Neural crest cell (in vitro differentiated cells): ENCODE measurements at places on chromosomes 13 and 19. TPM values are rescaled to one million over a fixed set of nuclear protein-coding genes. Genes with fewer than 3 reads are reported as not detected.

GRCh38 chr13:76934671-76935070 lies 13.6 kb upstream of the ACOD1 start:
- DNase-seq, result no peak

DNA sequence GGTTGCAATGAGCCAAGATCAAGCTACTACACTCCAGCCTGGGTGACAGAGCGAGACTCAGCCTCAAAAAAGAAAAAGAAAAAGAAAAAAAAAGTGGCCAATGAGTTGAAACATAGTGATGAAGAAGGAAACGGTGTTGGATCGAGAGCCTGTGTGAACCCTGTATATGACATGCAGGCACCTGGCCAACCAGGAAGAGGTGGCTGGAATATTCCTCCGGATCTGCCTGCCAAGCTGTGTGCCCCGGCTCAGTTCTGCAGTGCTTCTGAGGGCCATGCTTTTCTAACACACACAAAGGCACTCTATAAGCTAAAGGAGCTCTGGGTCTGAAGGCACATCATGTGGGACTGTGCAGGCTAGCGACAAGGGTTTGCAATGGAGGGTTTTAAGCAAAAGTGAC lies 3.7 kb upstream of the ZNF444 start:
- no peak for DNase-seq

DNA sequence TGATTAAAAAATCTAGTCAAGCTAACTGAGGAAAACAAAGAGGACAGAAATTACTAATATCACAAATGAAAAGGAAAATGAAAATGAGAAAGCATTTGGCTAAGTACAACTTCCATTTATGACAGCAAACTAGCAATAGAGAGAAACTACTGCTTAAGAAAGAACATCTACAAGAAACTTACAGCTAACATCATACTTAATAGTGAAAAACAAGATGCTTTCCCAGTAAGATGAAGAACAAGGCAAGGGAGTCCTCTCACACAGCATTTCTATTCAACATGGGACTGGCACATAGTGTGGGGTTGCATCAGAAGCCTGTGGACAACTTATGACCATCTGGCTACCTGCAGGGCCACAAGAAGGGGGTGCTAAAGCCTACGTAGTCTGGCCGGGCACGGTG lies 39.3 kb downstream of the ZNF44 start:
- DNase-seq, result no peak

DNA sequence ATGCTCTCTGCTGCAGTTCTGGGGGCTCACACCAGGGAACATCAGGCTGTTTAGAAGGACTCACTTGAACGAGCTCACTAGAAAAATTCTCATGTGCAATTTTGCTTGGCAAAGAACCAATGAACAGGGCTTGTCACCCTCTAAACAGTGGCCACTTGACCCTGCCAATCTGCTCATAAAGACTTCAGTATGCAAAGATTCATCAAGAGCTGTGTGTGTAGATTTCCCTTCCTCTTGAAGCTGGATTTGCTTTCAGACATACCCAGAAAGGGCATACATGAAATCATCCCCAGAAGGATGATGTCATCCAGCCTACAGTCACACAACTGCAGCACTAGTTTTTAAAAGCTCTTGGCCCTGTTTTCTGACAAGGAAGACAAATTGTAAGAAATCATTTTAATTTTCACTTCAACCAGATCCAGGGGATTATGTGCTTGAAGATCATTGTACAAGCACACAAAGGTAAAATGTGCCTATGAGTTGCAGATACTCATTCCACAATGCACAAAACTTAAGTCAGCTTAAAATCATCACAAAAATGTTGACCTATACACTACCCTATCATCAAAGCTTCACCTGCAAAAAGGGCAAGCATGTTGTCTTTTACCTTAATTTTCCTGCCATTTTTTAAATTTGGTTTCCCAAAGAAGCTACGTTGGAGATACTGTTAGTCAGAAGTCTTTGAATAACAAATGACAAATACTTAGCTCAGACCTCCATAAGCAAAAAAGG lies 5.2 kb upstream of the STK24 start:
- DNase-seq, result no peak

DNA sequence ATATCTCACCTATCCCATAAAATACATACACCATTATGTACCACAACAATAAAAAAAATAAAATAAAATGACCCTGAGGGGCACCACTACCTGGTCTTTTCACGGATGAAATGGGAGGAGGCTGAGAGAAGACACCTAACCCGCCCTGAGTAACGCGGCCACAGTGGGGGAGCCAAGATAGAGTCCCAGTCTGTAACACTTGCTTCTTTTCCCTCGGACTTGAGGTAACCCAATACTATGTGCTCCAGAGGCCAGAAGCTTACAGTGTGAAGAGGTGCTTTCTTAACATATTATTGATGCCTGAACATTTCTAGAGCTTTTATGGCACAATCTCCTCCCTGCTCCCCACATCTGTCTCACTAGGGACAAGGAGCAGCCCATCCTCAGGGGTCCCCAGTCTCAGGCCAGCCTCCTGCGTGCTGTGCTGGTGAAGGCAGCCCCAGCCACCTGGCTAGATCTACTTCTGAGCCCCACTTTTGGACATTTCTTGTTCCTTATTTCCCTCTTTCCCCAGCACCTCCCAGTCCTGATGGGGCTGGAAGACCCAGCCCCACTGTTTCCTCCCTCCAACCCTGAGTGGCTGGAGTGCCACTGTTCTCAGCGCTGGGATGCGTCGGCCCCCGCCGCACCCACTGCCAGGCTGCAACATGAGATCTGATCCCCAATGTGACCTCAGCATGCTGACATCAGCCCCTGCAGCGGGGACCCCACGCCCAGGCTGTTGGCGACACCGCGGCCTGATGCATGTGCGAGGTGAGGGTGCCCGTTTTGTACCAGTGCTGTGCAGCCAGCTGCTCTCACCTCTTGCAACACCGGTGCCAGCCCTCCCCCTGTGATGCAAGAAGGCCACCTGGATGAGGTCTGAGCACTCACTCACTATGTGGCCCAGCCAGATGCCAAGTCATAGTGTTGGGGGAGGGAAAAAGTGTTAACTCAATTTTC lies 143.3 kb downstream of the DCLK1 start:
- no peak for DNase-seq

DNA sequence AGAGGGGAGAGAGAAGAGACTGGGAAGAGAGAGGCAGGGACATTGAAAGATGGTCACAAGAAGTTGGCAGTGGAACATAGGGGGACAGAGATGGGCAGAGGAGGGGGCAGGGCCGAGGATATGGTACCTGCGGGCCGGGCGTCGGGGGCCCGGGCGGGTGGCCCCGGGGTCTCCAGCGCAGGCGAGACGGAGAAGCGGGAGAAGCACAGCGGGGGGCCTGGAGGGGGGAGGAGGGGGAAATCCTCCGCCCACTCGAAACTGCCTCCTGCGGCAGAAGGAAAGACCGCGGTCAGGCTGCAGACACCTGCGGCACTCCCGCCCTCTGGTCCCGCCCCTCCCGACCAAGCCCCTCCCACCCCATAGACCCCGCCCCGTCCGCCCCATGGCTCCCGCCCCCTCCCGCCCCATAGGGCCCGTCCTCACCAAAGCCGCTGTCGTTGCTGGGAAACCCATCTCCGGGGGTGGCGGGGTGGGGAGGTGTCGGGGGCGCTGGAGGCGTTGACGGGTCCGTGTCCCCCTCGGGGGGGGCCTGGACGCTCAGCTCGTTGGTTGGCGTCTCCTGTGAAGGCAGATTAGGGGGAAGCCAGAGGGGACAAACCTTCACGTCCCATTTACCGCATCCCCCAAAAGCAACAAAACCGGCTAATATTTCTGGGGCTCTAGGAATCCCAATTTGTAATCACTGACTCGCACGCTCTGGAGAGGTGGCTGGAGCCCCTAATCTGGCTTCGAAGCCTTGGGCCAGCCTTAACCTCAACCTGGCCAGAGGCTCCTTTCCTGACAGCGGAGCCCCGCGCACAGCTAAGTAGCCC lies 20.4 kb downstream of the LMTK3 start:
- no peak for DNase-seq

Gene CYP2B6
- total RNA-seq, result not detected in 2 replicates

DNA sequence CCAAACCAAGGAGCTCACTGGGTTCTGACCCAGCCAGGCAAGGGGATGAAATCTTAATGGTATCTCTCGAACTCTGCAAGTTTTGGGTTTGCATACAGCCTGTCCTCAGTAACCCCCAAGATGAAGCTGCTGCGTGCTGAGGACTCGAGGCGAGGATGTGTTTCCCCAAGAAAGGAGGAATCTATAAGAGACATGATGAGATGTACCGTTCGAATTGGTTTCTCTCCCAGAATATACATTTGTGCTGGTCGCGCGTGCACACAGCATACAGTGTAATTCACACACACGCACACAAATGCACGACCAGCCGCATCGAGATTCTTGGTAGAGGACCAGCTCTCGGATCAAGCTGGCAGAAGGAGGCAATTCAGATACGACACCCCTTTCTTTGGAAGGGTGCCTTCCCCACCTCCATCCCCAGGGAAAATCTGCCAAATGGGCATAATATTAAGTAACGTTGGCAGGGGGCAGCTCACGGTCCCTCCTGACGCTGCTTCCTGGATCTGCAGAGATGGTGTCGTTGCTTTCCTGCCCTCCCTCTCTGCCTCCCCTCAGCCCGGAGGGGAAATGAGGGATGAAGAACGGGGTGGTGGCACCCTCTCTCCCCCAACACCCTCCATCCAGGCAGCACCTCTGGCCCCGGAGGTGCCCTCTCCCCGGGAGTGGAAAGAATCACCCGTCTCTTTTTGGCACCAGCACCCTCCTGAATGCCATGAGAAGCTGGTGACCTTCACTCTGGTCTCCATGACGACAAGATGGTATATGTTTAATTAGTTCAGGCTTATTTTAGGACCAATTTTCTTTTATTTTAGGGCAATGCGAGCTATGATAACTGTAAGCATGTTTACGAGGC lies 310.2 kb downstream of the ZNF536 start:
- no peak for DNase-seq

Gene ADAMTS10
- total RNA-seq, result 30.9 and 31.4 TPM in 2 replicates

DNA sequence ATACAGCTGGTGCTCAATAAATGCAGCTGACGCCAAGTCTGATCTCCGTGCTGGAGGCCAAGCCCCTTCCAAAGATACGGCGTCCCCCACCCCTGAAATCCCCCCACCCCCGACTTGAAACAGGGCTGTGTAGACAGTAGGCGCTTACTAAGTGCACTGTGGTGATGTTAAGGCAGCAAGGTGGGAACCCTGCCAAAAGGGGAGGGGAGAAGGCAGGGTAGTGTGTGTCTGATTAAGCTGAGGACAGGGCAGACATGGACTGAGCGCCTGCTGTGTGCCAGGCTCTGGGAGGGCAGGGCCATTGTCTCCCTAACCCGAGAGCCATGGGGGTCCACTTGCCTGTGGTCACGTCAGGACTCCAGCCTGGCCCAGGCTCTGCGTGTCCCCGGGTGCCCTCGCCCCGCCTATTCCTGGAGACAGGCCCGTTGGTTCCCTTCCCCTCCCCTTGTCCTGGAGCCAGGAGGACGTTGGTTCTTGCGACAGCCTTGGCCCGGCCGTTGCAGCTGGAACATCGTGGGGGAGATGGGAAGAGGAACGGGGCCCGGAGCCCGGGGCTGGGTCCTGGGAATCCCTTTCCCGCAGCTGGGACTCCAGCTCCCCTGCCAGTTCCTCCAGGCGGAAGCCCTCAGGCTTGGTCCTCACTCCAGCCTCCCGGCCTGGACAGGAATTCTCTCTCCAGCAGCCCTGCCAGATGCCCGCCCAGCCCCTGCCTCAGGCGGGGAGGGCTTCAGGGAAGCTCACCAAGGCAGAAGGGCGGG lies 1.7 kb upstream of the ELANE start:
- no peak for DNase-seq

DNA sequence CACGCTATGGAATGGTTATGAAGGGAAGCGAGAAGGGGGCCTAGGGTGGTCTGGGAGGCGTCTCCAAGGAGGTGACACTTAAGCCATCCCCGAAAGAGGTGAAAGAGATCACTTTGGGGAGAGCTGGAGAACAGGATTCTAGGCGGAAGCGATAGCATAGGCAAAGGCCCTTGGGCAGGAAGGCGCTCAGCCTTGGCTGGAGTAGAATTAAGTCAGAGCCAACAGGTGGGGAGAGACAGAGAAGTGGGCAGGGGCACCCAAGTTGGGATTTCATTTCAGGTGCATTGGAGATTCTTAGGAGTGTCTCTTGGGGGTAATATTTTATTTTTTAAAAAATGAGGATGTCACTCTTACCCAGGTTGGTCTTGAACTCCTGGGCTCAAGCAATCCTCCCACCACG lies 9.6 kb downstream of the SNRPD2 start:
- no peak for DNase-seq

DNA sequence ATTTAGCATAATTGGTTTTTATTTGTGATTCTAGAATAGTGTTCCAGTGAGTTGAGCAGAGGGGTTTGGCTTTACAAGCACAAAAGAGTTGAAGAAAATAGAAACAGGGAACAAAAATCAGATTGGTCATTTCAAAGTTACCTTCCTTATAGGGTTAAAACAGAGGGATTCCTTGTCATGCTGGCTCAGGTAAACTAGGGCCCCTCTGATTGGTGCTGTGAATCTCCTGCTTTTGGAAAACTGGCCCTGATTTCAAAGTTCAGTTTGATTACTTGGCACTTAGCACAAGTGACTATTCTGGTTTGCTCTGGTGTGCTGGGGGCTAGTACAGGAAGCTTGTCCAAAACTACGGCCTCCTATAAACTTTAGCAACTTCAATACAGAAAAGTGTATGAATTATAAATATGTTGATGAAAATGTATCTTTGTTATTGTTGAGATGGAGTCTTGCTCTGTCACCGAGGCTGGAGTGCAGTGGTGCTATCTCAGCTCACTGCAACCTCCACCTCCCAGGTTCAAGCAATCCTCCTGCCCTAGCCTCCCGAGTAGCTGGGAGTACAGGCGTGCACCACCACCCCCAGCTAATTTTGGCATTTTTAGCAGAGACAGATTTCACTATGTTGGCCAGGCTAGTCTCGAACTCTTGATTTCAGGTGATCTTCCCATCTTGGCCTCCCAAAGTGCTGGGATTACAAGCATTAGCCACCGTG lies 1.9 kb upstream of the MRPS31 start:
- DNase-seq, result no peak
